Osteoblast (primary cell): ENCODE measurements at places on chromosomes 13 and 19. TPM values are rescaled to one million over a fixed set of nuclear protein-coding genes. Genes with fewer than 3 reads are reported as not detected.

DNA sequence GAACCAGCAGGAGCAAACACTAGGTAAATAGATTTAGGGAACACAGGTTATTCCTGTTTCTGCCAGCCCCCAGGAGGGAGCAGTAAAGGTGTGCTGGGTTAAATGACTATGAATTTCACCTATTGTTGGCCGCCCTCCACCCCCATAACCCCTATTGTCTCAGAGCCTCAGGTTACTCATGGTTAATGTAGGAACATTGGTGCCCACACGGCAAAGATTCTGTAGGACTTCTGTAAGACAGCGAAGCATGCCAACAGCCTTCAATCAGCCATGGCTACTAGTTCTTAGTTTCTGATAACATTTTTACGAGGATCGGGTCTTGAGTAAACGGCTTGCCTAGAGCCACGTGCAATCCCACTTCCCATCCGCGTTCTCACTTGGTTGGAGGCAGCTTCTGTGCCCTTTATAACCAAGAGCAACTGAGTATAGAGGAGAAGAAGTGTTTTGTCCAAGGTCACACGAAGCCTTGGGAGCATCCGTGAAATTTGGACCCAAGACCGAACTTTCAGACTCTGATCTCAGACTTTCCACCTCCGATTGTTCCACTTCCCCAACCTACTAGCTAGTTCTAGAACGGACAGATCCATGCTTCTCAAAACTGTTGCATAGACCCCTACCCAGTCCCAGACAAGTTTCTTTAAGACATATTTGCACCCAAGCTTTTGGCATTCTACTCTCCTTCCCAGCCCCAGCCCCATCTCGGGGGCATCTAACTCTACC lies 5.1 kb upstream of the CACNG8 start:
- DNase-seq: peak; percentile 62
- no peaks in the 10 kb centered on the region for H3K36me3 ChIP-seq
- H3K4me1 ChIP-seq: no peaks in the 10 kb centered on the region
- H3K27me3 ChIP-seq: peaks cover 55% of the 10 kb centered on the region
- no peak overlapping the region for H3K4me3 ChIP-seq
- H3K27ac ChIP-seq: no peak overlapping the region

ZNF582 gene
- 2.2 and 3.2 TPM in 2 replicates for total RNA-seq

GRCh38 chr13:49113526-49114286 lies 106.4 kb upstream of the MLNR start:
- peaks cover 29% of the 10 kb centered on the region for H3K4me1 ChIP-seq
- no peaks in the 10 kb centered on the region for H3K27me3 ChIP-seq
- peak overlapping the region; percentile 18 for H3K4me3 ChIP-seq
- peak overlapping the region; percentile 58 for H3K27ac ChIP-seq
- DNase-seq: no peak
- peaks cover 29% of the 10 kb centered on the region for H3K36me3 ChIP-seq

NOVA2 gene
- not detected in 2 replicates for total RNA-seq

GRCh38 chr13:84237143-84237542 lies 354.9 kb upstream of the SLITRK1 start:
- no peak overlapping the region for H3K4me3 ChIP-seq
- H3K4me1 ChIP-seq: no peaks in the 10 kb centered on the region
- no peak overlapping the region for H3K27ac ChIP-seq
- no peaks in the 10 kb centered on the region for H3K27me3 ChIP-seq
- DNase-seq: no peak

ACER1 gene
- total RNA-seq: under 0.01 TPM in 1 of 2 replicates, not detected in the other

GRCh38 chr13:54563286-54563685 lies 1534.7 kb downstream of the OLFM4 start:
- H3K36me3 ChIP-seq: no peaks in the 10 kb centered on the region
- no peak for DNase-seq
- no peak overlapping the region for H3K4me3 ChIP-seq
- no peaks in the 10 kb centered on the region for H3K27me3 ChIP-seq
- H3K27ac ChIP-seq: no peak overlapping the region
- H3K4me1 ChIP-seq: no peaks in the 10 kb centered on the region

GRCh38 chr13:98797456-98797855 lies 45.0 kb upstream of the SLC15A1 start:
- no peaks in the 10 kb centered on the region for H3K36me3 ChIP-seq
- H3K27me3 ChIP-seq: no peaks in the 10 kb centered on the region
- DNase-seq: no peak
- H3K4me3 ChIP-seq: no peak overlapping the region

- H3K4me1 ChIP-seq: peaks cover 13% of the 10 kb centered on the region
- no peak overlapping the region for H3K4me3 ChIP-seq
- no peak overlapping the region for H3K27ac ChIP-seq
- peaks cover 27% of the 10 kb centered on the region for H3K27me3 ChIP-seq
These were observed 59.0 kb downstream of the GSX1 start for GRCh38 chr13:27851096-27851850.
